ENCODE measurements at places on chromosomes 5 and 9.

DNA sequence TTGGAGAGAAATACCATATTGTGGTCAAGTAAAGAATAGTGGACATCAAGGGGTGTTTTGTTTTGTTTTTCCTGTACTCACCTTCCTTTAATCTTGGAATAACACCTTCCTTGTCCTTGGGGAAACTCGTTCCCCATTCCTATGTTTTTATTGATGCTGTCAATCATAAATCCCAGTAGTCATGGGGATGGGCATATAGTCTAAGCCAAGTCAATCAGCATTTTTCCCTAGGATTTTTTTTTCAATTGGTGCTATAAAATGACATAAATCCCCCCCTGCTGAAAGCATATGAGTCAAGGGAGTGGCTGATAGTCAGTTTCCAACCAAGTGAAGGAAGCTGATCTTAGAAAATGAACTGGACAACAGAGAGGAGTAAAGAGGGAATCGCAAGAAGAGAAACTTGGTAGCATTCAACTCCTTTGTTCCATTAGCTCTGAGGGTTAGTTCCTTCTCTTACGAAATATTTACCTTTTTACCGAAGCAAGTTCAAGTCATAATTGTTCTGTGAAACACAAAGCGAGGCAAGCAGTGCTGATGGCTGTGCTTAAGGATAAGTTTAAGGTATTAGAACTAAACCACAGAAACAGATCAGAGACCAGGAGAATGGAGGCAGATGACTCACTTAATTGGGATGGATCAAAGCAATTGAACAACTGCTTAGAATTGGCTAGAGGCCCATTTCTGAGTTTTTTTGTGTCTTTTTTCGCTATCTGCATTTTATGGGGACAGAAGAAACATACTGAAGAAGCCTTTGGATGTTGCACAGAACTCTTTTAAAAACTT is 218.6 kb downstream of the SEMA6A start:
- no peak for DNase-seq

DNA sequence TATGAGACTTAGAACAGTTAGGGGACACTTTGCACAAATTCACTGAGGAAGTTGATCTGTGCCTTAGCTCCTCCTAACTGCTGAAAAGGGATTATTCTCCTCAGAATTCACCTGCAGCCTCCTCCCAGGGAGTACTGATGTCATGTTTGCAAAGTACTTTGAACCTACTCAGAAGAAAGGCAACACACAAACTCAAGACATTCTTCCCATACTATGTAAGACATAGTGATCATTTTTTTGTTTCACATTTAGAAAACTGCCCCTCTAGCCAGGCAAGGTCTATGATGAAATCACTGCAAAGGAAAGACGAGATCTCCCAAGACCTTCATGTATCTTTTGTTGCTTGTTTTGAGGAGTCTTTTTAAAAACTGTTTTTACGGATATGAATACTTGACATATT is 10.6 kb upstream of the VLDLR start:
- DNase-seq: no peak

DNA sequence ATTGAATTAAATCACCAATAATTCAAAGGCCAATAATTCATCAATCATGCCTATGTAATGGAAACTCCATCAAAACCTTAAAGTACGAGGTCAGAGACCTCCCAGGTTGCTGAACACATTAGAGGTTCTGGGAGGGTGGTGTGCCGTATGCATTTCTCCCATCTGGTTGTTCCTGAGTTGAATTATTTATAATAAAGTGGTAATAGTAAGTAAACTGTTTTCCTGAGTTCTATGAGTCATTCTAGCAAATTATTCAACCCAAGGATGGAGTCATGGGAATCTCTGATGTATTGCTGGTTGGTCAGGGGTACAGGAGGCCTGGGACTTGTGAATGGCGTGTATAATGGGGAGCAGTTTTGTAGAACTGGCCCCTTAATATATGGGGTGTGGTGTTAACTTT is 191.7 kb downstream of the CARTPT start:
- no peak for DNase-seq

DNA sequence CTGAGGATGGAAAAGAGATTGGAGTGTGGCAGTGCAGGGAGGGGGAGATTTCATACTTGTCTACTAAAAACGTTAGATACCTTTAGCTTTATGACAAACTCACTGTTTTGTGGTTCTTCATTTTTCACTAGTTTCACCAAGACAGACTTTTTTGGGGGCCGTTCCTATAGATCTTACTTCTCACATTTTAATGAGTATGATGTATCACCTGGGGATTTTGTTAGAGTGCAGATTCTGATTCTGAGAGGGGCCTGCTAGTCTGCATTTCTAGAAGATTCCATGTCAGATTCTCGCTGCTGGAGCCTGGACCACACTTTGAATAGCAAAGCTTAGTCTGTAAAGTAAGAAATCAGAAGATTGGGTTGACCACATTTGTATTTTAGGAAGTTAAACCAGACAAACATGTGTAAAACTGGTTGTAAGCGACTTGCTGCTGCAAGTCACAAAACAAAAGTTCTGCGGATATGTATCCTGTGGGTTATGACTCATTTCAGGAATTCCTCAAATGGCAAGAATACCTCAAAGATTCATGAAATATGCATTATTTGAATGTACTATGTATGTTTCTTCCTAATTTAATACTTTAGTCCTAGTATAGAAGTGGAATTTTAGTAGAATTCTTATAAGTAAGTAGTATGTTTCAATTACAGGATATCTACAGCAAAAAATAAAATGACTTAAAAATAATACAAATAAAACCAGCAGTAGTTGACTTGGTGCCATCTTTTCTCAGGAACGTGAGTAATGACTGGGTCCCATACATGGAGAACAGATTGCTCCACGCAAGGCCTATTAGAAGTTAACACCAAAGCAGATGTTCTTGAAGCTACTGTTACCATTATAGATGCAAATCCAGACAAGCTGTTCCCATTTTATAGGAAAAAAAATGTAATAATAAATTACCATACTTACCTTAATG is 27.8 kb downstream of the NFIL3 start:
- peak; percentile 24 for DNase-seq

- no peak for DNase-seq
Observed at GRCh38 chr5:107464876-107465275, 205.9 kb downstream of the EFNA5 start.

GRCh38 chr5:81755320-81755719 is 4.4 kb upstream of the SSBP2 start:
- DNase-seq: peak; percentile 32

- DNase-seq: no peak
Observed at GRCh38 chr5:176750144-176750543, 60.2 kb upstream of the UNC5A start.

DNA sequence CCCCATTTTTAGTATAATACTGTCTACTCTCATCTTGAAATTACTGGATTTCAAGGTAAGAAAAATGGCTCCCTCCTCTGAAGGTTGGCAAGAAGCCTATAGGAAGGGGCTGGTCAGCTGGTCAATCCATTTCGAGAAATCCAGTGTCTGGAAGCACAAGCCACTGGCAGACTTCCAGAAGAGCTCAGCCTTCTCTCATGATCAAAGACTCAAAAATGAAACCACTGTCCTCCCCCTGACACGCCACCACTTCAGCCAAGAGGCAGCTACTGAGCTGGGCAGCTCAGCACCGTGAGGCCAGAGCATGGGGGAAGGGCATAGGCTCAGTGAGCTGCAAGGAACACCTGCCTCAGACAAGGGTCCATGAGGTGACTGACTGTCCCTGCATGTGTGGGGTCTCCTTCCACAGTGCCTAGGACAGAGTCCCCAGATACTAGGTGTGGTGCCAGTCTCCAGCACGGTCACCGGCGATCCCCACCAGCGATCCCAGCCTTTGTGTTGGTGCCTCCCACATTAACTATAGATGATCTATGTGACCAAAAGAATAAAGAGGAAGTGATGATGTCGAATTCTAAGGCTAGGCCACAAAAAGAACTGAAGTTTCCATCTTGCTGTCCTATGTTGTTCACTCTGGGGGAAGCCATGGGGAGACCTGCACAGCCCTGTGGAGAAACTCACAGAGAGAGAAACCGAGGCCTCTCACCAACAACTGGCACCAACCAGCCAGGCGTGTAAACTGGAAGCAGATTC is 100.1 kb upstream of the LRRTM2 start:
- DNase-seq: peak; percentile 59
